ENCODE measurements at places on chromosomes 2 and 18.
A peak's percentile ranks its signal among the peaks of the same experiment; 100 is the strongest.

DNA sequence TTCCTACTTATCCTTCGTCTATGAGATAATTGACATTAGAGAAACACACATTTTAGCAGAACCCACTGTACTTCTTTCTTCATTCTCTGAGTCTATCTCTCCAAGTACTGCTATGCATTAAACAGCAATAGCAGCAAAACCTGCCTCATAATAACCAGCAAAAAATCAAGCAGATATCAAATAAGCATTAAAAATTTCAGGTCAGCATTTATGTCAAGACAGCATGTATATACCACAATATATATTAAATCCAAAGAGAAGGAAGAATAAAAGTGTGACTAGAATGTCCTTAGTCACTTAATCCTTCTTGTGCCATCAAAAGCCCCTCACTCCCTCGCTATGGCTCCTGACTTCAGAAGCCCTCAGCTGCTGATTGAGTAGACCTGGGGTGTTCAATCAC is 131.3 kb downstream of the MGAT5 start:
- no peak for DNase-seq

DNA sequence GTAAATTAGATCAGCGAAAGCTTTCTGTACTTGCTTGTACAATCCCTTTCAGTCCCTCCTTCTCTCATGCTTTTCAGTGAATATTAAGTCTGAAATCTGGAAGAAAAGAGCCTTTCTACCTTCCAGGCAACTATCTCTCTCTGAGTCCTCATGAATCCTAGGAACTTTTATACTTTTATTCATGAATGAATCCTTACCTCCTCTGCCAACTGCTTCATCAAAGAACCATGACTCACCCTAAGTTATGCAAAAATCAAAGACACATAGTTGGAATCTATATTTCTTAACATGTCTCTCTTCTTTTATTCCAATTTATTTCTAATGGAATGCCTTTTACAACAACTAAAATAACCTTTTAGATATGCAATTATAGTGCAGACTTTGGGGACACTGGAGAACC is 394.2 kb downstream of the CLIP4 start:
- no peak for DNase-seq

GRCh38 chr2:219566640-219567039 is 4.7 kb downstream of the OBSL1 start:
- no peak for DNase-seq

GRCh38 chr2:176246331-176246730 is 22.9 kb upstream of the MTX2 start:
- DNase-seq, result no peak

GRCh38 chr2:75053484-75054112 is 95.2 kb downstream of the POLE4 start:
- peak; percentile 26 for DNase-seq

GRCh38 chr2:131081190-131081589 is 12.1 kb downstream of the FAM168B start:
- DNase-seq, result no peak

DNA sequence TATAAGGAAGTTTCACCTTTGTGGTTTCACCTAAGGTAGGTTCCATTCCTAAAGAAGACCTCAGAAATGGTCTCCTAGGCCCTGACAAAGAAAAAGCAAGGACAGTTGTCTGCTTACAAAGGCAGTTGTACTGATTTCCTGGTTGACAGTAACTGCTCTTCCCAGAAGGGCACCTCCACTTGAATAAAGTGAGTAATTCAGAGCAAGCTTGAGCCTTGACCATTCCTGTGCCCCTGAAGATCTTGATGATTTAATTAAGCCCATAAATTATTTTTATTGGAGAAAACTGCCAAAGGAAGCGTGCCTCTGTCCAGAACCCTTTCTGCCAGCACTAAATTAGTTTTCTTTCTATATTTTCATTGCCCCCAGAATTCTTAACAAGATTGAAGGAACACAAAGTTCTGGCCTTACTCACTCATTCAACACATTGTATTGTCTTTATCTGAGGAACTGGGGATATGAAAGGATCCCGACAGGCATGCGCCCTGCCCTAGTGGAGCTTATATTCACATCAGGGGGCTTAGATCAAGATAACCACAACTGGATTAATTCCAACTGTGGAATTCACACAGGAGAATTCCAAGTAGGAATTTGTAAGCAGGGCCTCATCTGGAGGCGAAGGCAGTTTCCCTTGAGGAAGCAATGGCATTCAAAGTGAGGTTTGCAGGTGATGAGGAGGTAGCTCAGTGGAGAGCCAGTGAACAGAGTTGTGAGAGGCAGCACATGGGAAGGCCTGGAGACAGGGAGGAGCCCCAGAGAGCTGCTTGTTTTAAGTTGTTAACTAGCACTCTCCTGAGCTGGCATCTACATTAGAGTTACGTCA is 21.2 kb downstream of the PTRHD1 start:
- no peak for DNase-seq

GRCh38 chr2:23363268-23363667 is 21.7 kb upstream of the KLHL29 start:
- DNase-seq, result no peak

- DNase-seq, result no peak
These were observed 114.9 kb downstream of the PDCL3 start for GRCh38 chr2:100677611-100678185.

DNA sequence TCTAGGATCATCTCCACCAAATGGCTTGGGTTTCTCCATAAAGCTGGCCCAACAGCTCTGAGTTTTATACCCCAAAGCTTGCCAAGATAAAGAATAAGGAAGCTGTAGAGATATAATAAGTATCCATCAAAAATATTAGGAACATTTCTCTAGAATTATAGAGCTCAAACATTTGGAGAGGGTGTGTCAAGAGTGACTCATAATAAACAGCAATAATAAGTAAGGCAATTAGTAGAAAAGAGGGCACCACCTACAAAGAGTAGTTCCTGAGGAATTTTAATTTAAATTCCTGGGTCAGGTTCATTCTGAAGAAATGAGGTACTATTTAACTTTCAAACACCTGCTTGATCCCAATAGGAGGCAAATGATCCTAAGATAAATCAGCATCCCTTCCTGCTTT is 41.4 kb upstream of the NCKAP5 start:
- DNase-seq, result no peak

DNA sequence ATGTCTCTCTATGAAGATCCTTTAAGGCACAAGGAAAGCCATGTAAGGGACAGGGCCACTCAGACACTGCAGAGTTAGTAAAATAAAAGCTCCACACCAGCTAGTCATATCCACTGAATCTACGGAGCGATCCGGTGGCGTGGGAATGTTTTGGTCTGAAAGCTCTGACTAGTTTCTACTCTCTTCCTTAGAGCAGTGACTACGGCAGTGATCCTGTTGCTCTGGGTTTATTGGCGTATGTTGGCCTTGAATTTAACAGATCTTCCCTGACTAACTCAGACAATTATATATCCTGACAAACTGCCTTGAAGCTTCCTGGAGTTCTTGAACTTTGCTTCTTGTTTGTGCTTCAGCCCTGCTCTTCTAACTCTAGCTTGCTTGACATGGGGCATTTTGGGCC is 115.3 kb upstream of the FZD5 start:
- no peak for DNase-seq

GRCh38 chr2:120210270-120210693 is 12.9 kb downstream of the TMEM185B start:
- peak; percentile 72 for DNase-seq

DNA sequence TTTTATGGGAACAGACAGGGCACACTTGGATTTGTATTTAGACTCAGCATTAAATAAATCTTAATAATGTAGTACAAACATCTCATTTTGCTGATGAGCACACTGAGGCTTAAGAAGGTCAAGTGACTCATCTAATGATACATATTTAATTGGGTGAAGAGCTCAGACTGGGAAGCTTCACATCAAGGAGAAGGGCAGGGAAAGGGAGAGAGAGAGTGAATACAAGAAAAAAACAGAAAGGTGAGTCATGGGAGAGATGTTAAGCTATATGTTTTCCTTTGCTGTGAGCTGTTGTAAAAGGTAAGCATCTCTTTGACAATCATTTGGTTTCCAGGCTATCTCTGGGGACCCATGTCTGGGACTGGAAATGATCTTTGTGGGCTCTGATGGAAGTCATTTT is 277.8 kb downstream of the SETBP1 start:
- DNase-seq, result no peak

DNA sequence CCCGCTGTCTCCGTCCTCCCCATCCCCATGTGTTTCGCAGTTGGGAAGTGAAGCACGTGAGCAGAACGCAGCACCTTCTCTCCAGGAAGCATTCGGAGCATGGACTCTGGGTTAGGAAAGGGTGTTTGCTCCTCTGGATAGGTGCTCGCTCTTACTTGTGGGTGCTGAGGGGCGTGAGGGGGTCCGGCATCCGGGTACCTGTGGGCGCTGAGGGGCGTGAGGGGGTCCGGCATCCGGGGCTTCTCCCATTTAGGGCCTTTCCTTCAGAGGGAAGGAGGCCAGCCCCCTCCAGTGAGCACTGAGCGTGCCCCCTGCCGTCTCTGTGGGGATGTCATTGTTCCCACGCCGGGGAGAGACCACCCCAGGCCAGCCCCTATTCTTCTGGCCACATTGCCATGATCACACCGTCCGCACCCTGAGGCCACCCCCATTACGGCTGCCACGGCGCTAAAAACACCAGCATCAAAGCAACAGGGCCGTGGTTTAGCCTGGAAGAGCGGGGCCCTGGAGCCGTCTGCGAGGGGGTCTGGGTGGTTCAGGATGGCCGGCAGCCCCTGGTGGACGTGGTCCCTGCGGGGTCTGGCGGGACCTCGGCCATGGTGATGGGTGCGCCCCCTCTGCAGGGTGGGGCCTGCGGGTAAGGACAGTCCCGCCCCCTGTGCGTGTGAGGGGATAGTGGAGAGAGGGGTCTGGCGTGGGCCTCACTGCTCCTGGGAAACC is 41.0 kb downstream of the NFATC1 start:
- DNase-seq, result no peak

DNA sequence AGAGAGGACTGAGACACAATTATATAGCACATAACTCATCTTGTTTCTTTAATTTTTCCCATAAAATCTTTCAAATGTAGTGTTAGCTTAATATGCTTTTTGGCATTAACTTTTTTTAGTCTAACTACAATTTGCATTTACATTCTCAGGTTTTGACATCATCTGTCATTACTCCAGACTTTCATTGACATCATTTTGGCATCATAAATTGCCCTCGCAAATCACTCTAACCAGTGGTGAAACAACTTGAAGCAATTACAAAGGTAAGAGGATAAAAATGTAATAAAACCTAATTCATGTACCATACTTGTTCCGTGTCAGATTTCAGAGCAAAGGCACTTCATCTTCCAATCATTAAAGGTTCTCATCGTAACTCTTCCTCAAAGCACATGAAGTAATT is 41.4 kb downstream of the RFX8 start:
- DNase-seq, result no peak
